IPS DF 6.9 (cell line): ENCODE measurements at places on chromosomes 4 and X.

- no peak for DNase-seq
Observed at GRCh38 chr4:2698951-2699505, 57.1 kb downstream of the TNIP2 start.

DNA sequence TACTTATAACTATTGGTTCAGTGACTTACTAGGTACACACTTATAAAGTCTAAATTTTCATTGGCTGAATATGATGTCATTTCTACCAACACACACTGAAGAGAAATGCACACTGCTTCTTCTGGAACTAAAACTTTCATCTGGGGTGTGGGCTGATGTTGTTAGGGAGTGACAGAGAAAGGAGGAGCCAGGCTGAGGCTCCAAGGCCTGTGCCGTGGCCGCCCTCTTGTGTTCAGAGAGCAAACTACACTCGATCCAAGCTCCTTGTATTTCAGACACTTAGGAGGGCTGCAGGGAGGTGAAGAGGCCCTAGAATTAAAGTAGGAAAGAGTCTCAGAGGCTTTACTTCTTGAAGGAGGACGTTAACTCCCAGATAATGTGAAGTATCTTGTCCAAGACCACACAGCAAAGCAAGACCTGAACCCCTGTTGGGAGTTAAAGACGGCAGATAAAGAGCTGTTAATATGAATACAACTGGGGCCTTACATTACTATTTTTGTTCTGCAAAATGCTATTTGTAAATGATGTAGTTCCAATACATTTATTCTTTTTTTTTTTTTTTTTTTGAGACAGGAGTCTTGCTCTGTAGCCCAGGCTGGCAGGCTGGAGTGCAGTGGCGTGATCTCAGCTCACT, 137.5 kb downstream of the AFAP1 start:
- DNase-seq: peak; percentile 75

DNA sequence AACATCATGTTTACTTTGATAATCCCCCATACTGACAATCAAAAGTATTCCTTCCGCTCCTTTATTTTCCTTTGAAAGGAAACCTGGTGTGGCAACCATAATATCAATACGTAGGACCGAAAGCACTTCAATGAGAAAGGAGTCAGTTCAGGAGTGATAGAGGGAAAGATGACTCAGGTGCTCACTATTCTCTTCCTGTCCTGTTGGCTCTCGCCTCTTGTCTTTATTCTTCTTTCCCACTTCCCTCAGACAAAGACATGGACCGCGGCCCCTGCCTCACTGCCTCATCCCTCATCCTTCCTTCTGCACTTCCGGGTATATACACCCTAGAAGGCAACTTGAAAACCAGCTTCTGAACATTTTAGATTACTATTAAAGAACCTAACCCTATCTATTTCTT, 49.8 kb upstream of the TNIP3 start:
- DNase-seq: no peak

- no peak for DNase-seq
Observed at GRCh38 chr4:153804722-153805121, 15.8 kb upstream of the SFRP2 start.

DNA sequence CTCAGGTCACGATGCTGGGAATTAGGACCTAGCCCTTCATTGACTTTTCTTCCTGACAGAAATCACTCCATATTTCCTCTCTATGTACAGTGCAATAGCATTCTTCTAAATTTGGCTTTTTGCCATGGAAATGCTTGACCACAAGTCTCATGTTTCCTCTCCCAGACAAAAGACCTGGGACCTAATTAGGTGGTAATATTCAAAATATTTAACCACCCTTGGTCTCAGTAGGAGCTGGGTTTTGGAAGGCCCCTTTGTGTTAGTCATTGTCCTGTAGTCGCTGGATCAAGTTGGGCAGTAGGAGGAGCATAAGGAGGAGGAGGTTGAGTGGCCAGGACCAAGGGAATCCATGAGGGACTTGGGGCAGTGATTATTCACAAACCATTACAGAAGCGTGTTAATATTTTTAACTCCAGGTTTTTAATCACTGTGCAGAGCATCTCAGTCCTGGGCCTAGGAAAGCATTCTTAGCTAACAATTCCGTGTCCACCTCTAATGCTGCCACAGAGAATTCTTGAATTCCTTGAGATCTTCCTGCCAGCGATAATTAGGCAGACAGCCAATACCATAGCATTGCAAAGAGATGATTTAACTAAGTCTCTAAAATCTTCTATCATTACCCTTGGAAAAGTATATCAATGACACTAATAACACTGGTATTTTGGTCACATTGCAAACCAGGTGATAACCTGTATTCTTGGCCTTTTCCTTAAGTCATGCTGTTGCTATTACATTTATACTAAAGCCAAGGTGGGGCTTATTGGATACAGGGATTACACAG, 25.0 kb upstream of the SHROOM4 start:
- no peak for DNase-seq

DNA sequence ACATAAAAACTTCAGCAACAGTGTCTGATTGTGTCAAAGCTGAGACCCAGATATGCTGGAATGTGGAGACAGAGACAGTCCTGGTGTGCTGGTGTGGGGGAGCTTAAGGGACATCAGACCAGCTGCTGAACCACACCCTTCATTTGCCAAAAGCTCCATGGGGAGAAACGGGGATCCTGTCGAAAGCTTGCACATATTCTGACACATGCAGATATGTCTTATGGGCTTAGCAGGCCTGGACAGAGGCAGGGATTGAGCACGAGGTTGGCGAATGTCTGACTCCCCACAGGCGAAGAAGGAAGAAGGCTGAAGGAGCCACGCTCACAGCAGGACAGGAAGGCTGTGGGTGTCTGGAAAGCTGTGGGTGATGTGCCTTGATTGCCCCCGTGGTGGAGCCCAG, 72.1 kb upstream of the ACSL1 start:
- no peak for DNase-seq

GRCh38 chr4:20376070-20376469, 124.4 kb downstream of the SLIT2 start:
- DNase-seq: no peak

DNA sequence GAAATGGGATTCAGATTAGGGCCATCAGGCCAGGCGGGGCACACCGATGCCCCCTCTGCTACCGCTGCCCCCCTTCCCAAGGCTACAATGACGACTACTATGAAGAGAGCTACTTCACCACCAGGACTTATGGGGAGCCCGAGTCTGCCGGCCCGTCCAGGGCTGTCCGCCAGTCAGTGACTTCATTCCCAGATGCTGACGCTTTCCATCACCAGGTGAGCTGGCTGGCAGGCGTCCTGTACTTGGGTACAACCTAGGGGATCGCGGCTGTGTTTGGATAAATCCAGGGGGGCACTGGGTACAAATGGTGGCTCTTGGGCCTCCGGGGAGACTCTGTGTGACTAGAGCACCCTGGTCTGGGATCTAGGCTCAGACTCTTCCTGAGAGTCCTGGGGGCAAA, 1.1 kb downstream of the EMD start:
- no peak for DNase-seq

DNA sequence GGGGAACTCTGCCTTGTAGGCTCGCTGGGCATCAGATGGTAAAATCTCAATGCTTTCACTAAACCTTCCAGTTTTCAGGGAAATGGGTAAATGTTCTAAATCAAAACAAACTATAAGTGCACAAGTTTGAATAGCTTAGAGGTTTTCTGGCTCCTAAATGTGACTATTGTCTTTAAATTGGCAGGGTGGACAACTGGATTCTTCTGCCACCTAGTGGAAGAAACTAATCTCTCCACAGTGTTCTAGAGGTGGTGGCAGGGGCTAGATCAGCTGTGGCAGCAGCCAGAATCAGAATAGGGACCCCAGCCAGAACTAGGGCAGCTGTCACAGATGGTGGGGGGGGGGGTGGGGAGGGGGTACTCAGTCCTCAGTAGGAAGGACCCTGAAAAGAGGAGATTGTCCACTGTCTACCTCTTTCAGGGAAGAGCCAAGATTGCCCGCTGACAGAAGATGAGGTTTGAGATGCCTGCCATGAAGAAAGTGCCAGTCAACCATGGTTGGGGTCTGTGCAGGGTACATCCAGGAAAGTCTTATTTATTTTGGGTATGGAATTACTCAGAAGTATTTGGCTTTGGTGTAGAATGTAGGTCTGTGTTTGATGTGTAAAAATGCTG, 201.4 kb downstream of the CCNG2 start:
- DNase-seq: peak; percentile 16

DNA sequence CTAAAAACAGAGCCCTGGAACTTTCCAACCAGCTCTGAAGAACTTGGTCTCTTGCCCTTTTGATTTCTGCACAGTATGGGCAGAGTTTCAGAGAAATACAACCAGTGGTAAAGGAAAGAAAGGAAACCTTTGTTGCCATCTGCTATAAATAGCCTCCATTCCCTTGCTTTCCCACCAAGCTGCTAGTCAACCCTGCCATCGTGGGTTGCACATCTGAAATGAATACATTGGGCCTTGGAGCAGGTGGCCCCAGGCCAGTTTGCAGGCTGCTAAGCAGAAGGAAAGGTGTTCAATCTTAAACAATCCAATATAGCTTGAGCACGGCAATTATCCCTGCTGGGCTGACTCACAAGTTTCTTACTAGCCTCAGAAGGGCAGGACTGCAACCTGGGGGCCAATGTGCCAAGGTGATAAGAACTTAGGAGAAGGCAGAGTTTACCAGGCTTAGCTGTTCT, 142.5 kb downstream of the PPARGC1A start:
- no peak for DNase-seq

- no peak for DNase-seq
Observed at GRCh38 chrX:130829526-130830515, 73.2 kb downstream of the ENOX2 start.

GRCh38 chr4:136934601-136935000, 597.7 kb downstream of the PCDH18 start:
- no peak for DNase-seq

GRCh38 chrX:118252967-118253366, 92.9 kb upstream of the WDR44 start:
- no peak for DNase-seq

GRCh38 chrX:10554612-10555270, 65.6 kb downstream of the MID1 start:
- DNase-seq: no peak

GRCh38 chr4:70709611-70710205, 12.1 kb upstream of the RUFY3 start:
- DNase-seq: no peak

DNA sequence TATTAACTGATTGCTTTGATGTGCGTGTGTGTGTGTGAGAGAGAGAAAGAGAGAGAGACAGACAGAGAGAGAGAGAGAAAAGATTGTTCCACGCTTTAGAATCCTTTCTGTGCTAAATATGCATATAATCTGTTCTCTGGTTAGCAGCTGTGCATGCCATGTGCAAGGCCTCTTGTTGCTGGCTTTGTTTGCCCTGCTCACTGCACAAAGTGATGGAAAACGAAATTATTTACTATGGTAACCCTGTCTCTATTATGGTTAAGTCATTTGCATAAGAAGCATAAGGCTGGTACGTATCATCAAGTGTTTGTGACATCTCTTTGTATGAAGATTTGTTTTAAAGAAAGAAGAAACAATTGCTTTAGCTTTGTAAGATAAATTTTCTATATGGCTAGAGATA, 190.2 kb upstream of the POF1B start:
- DNase-seq: no peak

- DNase-seq: no peak
Observed at GRCh38 chr4:95552942-95553550, 4.3 kb upstream of the UNC5C start.

DNA sequence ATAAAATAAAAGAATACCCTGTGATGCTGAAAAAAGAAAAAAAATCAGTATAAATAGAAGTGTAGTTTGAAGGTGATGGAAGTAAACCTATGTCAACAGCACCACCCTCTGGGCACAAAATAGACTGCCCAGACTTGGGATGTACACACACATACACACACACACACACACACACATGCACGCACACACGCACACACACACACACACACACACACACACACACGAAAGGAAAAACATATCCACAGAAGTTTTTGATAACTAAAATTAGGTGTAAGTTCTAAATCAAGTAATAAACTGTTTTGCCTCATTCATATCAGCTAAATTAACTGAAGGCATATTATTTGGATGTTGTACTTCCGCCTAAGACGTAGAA, 40.5 kb downstream of the ANXA5 start:
- peak; percentile 11 for DNase-seq

DNA sequence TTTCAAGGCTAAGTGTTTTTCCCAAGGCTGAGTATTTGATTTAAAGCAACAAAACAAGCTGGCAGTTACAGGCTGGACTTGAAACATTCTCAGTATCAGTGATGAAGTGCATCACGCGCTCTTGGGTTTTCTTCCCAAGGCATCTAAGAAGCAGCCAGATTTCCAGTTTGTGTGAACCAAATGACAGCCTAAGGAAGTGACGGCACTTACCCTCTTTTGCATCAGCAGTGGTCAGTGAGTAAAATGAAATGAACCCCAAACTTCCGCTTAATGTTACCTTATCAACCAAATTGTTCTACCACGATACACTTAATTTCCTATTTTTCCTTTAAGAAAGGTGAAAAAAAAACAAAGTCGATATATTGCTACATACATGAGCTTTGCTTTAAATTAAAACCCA, 15.8 kb upstream of the GYPE start:
- no peak for DNase-seq

DNA sequence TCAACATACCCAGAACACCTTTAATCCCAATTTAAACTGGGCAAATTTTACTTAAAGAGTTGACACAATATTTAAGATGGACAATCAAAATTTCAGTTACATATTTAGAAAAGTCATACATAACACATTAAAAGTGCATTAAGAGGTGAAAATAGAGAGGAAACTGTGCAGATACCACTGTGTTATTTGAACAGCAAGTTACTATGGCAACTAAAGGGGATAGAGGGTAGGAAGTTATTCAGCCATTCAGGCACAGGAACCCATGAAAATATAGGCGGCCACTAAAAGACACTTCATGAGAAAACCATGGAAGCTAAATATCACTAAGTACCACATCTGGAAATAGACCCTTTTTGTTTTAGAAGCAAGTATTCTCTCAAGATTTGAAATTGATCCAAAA, 75.1 kb downstream of the PDGFC start:
- DNase-seq: no peak

DNA sequence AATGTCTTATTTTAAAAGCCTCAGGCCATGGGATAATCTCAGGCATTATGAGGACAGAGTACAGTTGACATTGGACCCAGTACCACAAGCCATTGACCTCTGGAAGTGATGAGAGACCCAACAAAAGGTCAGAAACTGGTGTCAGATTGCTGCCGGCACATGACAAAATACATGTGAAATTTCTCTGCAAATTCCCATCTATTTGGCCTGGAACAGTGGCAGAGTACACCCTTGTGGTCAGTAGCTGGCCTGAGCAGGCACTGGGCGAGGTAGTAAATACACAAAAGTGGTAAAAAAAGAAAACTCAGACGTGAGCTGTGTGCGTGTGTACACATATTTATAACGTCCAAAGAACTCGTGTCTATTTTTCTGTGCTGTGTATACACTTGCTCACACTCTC, 155.5 kb downstream of the DHX15 start:
- DNase-seq: no peak

- no peak for DNase-seq
Observed at GRCh38 chr4:166622425-166622977, 611.8 kb downstream of the SPOCK3 start.

GRCh38 chrX:110250847-110251246, 67.0 kb downstream of the AMMECR1 start:
- no peak for DNase-seq

- DNase-seq: no peak
Observed at GRCh38 chr4:151991001-151991883, 230.4 kb upstream of the GATB start.

GRCh38 chrX:116009861-116010710, 160.5 kb upstream of the AGTR2 start:
- DNase-seq: no peak

- no peak for DNase-seq
Observed at GRCh38 chr4:24820541-24820940, 25.2 kb downstream of the SOD3 start.
